ENCODE measurements at places on chromosomes 11 and 22.

GRCh38 chr11:78926633-78927338, 352.1 kb upstream of the NARS2 start:
- no peak for DNase-seq

- DNase-seq = no peak
Measured at GRCh38 chr11:3202305-3202704, 16.3 kb downstream of the MRGPRG start.

DNA sequence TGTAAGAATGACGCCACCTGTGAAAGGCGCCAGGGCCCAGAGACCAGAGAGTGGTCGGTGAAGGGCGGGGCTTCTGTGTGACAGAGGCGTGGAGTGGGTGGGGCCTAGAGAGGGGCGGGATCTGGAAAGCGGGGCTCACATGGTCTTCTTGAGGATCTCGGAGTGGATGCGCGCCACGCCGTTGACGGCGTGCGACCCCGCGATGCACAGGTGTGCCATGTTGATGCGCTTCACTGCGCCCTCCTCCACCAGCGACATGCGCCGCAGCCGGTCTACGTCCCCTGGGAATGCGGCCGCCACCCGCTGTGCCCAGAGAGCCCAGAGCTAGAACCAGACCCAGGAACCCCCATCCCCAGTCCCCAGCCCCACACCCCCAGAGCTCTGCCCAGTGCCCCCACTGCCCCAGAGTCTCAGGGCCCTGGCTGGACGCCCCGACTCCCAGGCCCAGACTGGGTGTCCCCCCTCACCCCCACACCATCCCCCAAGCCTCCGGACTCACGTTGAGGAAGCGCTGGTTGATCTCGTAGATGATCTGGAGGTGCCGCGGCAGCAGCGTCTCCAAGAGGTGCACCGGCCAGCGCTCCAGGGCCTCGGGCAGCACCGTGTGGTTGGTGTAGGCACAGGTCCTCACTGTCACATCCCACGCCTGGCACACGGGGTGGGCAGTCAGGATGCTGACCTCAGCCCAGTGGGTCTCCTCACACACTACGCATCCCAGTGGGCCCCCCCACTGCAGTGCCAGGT, 6.2 kb downstream of the PYGM start:
- DNase-seq = no peak

DNA sequence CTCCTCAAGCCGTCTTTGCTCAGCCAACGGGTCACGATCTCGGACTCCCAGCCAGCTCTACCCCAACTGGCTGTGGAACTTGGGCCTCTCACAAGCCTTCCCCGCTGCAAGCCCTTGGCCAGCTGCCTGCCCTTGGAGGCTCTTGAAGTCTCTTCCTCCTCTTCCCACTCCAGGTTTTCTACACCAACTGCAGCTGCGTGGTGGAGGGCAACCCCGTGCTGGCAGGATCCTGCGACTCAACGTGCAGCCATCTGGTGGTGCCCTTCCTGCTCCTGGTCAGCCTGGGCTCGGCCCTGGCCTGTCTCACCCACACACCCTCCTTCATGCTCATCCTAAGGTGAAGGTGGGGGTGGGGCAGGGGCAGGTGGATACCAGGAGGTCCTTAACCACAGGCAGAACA, 40.5 kb upstream of the TPBGL start:
- DNase-seq = no peak

DNA sequence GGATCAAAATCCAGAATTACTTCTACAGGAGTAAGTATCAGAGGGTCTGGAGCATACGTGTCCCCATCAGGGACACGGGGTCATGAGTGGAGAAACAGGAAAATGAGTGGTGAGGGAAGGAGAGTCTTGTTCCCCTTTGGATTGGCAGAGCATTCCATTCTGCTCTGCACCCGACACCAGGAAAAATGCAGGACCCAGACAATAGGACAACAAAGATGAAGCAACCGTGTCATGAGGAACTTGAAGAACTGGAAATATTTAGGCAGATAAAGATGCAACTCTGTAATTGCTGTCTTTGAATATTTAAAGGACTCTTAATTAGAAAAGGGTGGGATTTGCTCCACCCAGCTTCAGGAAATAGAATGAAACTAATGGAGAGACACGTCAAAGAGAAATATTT, 89.0 kb upstream of the BLID start:
- DNase-seq = no peak
